ENCODE measurements at places on chromosomes 6 and 20.

GRCh38 chr6:21678990-21679389, 85.4 kb downstream of the SOX4 start:
- DNase-seq = peak; percentile 39

GRCh38 chr20:53711333-53712211, 117.9 kb upstream of the ZNF217 start:
- no peak for DNase-seq

DNA sequence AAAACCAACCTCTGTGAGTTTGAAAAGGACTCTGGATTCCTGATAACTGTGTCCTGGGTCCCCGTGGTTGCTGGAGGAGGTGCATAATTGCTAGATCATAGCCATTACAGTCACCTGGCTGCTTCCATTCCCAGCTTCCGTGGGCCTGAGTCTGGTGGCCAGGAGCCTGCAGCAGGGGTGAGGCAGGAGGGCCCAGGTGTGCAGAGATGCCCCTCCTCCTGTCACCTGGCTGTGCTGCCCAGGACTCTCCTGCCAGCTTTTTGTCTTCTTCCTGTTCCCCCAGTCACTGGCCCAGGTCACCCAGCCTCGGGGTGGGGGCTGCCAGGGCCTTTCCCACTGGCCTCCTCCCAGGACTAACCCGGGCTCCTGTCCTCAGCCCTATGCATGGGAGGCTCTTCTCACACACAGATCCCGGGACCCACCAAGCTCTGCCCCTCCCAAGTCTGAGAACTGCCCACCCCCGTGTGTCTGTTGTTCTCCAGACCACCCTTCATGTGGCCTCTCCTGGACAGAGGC, 30.0 kb downstream of the RAET1L start:
- no peak for DNase-seq

- DNase-seq = no peak
Measured at GRCh38 chr20:55386686-55387085, 618.6 kb downstream of the CBLN4 start.

DNA sequence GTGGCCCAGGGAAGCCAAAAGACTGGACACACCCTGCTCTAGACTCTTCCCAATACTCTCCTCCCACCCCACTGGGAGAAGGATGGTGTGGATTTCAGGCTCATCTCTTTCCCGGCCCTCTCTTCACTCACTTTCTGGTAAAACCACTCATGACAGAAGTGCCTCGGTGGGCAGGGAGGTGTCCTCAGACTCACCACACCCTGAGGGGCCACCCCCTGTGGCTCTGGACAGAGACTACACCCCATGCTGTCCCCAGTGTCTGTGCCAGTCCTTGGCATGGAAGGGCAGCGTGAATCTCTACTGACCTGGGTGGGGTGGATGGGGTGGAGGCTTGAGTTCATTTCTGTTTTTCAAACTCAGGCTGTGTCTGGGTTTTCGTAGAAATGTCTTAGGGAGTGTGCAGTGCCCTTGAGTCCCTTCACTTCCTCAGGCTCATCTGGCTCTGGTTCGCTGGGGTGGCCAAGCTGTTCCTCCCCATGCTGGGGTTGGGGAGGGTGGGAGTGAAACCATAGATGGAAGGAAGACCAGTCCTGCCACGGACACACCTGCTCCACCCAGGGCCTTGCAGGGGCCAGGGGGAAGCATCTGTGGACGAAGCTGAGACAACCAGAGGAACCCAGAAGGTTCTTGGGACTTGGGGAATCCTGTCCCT, 59.1 kb downstream of the EZR start:
- DNase-seq = no peak

- peak; percentile 17 for DNase-seq
Measured at GRCh38 chr6:134802426-134803058, 147.4 kb downstream of the ALDH8A1 start.

DNA sequence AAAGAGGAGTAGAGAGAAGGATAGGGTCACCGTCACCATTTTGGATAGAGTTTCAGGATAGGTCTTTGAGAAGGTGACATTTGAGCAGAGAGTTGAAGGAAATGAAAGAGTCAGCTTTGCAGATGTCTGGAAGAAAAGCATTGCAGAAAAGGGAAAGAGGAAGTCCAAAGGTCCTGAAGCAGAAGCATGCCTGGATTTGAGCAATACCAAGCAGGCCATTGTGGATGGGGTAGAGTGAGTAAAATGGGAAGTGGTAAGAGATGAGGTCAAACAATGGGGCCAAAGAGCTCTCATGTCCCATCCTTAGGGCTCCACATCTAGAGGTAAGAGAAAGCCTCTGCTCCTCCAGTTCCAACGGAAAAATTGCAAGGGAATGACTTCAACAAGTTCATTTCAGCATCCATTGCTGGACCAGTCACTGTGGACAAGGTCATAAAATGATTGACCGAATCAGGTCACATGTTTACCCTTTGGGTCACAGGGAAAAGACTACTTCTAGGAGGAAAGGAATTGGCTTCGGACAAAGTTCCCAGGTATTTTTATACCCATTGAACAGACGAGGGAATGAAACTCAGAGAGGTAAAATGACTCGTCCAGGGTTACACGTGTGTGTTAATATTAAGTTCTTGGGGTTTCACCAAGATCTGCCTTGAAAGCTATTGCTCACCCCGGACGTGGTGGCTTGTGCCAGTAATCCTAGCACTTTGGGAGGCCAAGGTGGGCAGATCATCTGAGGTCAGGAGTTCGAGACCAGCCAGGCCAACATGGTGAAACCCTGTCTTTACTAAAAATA, 6.6 kb upstream of the SAMHD1 start:
- no peak for DNase-seq

DNA sequence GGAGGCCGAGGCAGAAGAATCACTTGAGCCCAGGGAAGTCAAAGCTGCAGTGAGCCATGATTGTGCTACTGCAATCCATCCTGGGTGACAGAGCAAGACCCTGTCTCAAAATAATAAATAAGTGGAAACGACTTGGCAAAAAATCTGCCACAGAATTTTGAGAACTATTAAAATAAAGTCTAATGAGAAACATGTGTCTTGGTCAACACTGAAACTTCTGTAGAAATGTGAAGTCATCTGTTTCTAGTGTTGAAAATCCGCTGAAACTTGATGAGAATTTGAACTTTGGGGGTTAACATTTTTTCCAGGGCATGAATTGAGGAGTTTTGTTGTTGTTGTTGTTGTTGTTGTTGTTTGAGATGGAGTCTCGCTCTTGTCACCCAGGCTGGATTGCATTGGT, 29.0 kb upstream of the BCLAF1 start:
- no peak for DNase-seq

- no peak for DNase-seq
Measured at GRCh38 chr20:3167738-3168078, 5.6 kb downstream of the LZTS3 start.

- peak; percentile 15 for DNase-seq
Measured at GRCh38 chr6:53492860-53493634, 51.9 kb downstream of the GCLC start.

DNA sequence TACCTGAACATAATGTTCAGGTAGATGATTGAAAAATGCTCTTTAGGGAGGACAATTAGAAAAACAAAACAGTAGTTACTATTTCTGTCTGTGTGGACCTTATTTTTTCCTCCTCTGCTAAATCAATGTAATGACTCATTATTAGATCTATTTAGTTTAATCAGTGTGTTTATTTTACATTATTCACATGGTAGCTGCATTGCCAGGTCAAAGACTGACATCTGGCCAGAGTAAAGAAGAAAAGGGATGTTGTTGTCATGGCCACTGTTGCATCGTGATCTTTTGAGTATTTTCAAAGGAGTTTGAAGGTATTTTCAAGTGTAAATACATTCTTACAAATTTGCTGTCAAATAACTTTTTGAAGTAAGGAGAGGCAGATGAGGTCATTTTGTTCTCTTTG, 5.9 kb downstream of the CMTR1 start:
- DNase-seq = no peak

- no peak for DNase-seq
Measured at GRCh38 chr6:145948328-145948727, 15.8 kb downstream of the SHPRH start.

Measured in HuH-7 (cell line).